ENCODE measurements at places on chromosomes 7 and 10. TPM values are rescaled to one million over a fixed set of nuclear protein-coding genes. Genes with fewer than 3 reads are reported as not detected.

PRKAR1B gene
- 23.1 TPM for total RNA-seq

ZNF487 gene
- total RNA-seq, result 5.9 TPM

UTF1 gene
- not detected for total RNA-seq

ADIRF gene
- 9.7 TPM for total RNA-seq

ADAM22 gene
- 15.3 TPM for total RNA-seq

All from muscle of leg (tissue), 16 donors.